Hippocampal formation (tissue), 2 donors: ENCODE measurements at places on chromosomes 7 and 10.

DNA sequence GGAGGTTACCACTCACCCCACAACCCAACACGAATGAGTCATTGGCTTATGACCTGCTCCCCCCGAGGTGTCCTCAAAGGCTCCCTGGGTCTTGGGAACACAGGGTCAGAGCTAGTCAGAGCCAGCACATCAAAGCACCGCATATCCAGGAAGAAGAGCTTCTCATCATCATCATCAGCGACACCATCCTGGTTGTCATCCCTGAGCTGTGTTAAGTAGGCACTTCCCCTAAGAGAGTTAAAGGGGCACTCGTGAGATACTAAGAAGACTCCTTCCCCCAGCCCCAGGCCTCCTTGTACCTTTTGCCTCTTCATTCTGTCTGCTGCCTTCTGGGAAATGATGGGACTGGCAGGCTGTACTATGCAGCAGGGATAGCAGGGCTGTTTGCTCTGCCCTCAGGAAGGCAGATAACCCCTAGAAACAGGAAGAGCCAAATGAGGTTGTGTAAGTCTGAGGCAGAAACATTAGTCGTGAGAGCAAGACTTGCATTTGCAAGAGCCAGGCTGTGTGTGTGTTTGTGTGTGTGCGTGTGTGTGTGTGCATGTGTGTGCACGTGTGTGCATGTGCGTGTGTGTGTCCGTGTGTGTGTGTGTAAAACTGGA is 11.1 kb upstream of the CPA1 start:
- DNase-seq, result no peak

DNA sequence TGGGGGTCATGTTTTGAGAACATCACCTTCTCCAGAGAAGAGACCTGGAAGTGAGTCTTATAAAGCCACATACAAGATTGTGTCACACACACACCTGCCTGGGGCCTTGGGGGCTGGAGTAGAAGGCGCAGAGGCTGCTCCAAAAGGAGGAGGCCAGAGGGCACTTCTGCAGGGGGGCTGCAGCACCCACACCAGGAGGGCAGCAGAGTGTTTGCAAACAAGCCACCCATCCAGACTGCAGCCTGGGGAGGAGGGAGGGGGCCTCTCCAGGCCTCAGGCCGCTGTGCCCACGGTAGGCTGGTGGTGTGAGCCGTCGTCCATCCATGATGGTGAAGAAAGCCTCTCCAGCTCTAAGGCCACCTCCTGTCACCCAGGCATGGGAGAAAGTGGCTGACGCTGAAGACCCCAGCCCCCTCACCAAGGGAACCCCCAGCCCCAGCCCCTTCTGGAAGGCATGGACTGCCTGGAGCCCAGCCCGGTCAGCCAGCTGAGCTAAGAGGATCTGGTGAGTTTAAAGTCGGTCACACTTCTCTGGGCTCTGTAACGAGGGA is 77.5 kb downstream of the FOXL3 start:
- DNase-seq, result no peak

- peak; percentile 72 for DNase-seq
These were observed 844 bp upstream of the KAT6B start for GRCh38 chr10:74825371-74826141.

- no peak for DNase-seq
These were observed 295.3 kb downstream of the SKIDA1 start for GRCh38 chr10:21230219-21230618.

DNA sequence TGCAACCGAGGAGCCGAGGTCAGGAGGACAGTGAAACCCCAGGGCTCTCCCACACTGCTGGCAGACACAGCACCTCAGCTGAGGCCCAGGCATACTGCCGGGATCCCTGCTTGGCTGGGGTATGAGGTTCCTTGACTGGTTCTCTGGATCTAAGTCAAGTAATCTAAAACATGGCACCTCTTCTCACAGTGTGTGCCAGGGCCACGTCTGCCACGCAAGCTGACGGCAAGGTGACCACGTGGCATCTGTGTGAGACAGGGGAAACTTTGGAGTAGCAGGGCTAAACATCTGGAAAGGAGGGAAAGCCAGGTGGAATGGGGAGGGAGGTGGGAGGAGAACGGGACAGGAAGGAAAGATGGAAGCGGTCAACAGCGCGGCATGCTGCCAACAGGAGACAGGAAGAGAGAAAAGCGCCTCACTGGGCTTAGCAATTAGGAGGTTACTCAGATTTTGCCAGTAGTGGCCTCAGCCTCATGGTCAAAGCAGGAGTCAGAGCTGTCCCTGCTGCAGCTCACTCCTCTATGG is 103.7 kb downstream of the CXCL12 start:
- no peak for DNase-seq

- DNase-seq, result no peak
These were observed 279.7 kb downstream of the USP6NL start for GRCh38 chr10:11331726-11332125.

GRCh38 chr10:70092389-70092718 is 39.7 kb downstream of the MACROH2A2 start:
- no peak for DNase-seq

- DNase-seq, result no peak
These were observed 642.9 kb downstream of the SDK1 start for GRCh38 chr7:3943779-3944520.

GRCh38 chr10:42645103-42645502 is 6.7 kb upstream of the ZNF33B start:
- DNase-seq, result no peak

DNA sequence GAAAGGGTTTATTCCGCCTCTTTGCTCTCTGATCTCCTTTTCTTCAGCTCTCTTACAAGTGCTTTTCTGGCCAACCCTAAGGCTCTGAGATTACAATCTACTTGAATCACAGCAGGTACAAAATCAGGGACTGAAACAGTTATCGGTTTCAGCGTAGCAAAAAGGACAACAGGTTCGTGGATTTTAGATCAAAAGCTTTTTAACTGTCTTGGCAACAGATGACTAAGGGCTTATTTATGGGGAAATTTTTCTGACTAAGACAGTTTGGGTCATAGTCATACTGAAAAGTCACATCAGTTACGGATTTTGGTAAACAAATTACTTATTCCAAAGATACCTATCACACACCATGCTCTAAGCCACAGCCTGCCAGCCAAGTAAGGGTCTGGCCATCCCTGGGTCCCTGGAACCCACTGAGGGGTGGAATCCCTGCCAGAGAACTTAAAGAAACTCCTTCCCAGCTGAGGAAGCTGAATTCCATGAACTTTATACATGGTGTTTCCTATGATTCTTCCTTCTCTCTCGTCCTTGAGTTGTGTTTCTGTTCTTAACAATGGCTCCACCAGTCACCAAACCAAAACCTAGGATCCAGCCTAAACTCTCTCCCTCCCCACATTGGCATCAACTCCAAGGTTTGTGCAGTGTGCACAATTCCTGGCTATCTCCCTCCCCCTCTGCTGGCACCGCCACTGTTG is 169.3 kb downstream of the FAM107B start:
- DNase-seq, result no peak

GRCh38 chr7:27188386-27189294 is 3.6 kb upstream of the HOXA11 start:
- DNase-seq, result no peak
